ENCODE measurements at places on chromosomes 7 and 10.
A peak's percentile ranks its signal among the peaks of the same experiment; 100 is the strongest.

DNA sequence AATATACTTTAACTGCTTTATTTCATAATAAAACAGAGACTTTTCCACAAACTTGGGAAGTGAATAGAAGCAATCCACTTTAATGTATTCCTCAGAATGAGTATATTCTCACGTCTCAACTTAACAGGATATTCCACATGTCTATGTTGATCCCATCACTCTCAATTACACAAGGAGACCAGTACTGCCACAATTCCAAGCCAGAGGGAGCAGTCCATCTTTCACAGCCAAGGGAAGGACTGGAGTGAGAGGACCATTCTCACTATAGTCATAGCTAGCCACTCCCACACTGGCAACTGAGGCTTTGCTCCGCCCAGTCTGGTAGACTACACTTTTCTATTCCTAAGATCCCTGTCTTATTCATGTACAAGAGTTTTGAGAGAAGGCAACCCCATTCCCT, 553.9 kb downstream of the CNTNAP2 start:
- DNase-seq = no peak

GRCh38 chr7:16046041-16046440, 359.6 kb upstream of the MEOX2 start:
- DNase-seq = peak; percentile 18

GRCh38 chr10:21083861-21084260, 186.8 kb upstream of the NEBL start:
- DNase-seq = no peak

DNA sequence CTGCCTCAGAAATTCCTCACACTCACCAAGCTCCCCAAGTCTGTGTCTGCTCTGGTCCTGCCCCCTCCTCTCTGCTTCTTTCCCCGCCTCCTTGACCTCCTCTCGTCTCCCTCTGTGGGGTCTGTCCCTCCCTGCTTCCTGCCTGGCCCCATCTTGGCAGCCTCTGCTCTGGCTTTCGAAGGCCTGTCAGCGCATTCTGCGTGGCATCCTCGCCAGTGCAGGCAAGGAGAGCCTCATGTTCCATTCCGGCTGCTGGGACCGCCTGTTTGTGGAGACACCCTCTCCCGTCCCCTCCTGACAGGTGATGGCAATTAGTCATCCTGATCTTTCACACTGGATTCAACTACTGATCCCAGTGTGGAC, 51.7 kb upstream of the COL13A1 start:
- no peak for DNase-seq

GRCh38 chr10:101233863-101234262, 4.6 kb upstream of the LBX1 start:
- no peak for DNase-seq

- DNase-seq = no peak
These were observed 252.7 kb upstream of the HABP2 start for GRCh38 chr10:113300201-113300600.

- DNase-seq = no peak
These were observed 127.3 kb downstream of the LHPP start for GRCh38 chr10:124588736-124589490.

DNA sequence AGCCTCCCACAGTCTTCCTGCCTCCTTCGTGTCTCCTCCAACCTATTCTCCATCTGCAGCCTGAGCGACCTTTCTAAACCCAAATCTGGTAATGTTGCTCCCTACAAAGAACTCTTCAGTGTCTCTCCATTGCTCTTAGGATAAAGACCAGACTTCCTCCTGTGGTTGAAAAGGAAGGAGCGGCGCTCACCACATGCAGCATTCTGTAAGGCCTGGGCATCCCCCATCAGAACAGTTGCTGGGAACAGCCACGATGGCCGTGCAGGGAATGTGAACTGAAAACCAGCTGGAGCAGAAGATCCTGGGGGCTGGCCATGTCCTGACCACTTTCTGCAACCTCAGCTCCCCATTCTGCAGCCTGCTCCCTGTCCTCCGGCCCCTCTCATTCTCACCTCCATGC, 237.8 kb upstream of the ZMIZ1 start:
- DNase-seq = no peak

GRCh38 chr10:70254778-70255328, 21.6 kb upstream of the PPA1 start:
- DNase-seq = no peak

DNA sequence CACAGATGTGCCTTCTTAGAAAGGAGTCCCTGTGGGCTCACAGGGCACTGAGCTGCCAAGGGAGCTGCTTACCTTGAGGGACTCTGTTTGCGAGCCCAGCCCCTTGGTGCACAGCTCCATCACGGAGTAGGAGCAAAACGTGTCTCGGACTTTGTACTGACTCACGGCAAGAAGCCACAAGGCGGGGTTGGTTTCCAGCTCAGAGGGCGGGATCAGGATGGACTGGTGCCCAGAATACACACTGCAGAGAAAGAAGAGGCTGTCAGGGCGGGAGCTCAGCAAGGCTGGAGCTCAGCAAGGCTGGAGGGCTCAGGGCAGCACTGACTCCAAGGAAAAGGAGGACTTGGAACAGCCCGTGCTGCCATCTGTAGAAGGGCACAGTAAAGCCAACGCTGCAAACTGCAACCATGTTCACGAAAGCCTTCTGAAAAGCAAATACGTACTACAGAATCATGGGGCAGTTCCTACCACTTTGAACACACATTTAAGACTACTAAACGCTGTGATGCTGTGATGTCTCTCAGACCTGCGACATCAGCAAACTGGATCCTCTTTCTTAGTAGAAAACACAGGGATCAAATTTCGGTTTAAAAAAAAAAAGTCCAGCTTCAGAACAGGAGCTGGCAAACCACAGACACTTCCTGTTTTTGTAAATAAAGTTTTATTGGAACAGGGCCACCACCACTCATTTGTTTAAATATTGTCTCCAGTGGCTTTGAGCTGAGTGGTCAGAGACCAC, 194.3 kb downstream of the ZMYND11 start:
- DNase-seq = peak; percentile 90

GRCh38 chr10:97109547-97109946, 76.2 kb downstream of the SLIT1 start:
- DNase-seq = no peak

DNA sequence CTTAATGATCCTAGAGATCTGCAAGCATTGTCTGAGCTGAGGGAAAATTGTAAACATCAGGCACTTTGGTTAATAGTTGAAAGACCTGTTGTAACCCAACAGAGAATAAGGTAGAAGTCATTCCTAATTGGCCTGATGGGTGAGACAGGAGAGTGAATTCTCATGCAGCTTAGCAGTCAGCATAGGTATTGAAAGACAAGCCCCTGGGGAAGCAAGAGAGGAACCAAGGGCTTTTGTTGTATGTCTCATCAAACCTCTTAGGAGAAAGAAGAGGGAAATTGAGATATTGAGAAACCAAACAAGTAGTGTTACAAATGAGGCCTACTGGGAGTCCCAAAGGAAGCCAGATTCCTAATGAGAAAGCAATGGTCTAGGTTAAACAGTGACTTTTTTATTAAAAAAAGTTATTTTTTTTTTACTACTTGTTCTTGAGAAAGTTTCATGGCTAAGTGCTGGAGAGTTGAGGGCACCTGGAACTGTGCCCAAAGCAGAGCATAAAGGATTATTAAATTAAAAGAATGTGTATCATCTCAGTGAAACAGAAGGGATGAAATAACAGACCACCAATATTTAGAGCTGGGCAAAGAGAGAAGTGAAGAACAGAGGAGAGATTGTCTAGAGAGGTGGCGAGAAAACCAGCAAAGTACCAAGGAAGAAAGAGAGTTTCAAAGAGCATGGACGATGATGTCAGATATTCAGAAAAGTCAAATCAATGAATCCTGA, 168.9 kb downstream of the CDK14 start:
- DNase-seq = peak; percentile 15

- DNase-seq = peak; percentile 20
These were observed 126.2 kb upstream of the ETV1 start for GRCh38 chr7:14115701-14116100.

DNA sequence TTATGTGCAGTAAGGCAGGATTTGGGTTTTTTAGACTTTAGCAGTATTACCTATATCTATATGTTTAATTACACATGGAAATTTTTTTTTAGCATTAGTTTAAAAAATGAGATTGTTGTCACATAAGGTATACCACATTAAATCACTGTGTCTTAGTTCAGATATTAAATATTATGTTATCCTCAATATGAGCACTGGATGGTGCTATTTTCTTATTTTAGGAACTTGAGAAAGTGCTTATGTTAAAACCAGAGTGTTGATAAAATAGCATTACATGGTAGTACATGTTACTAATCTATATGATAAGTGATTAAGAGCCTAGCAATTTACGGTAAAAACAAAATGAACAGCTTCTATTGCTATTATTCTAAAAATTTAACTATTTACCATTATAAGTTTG, 28.8 kb downstream of the MIOS start:
- peak; percentile 16 for DNase-seq

DNA sequence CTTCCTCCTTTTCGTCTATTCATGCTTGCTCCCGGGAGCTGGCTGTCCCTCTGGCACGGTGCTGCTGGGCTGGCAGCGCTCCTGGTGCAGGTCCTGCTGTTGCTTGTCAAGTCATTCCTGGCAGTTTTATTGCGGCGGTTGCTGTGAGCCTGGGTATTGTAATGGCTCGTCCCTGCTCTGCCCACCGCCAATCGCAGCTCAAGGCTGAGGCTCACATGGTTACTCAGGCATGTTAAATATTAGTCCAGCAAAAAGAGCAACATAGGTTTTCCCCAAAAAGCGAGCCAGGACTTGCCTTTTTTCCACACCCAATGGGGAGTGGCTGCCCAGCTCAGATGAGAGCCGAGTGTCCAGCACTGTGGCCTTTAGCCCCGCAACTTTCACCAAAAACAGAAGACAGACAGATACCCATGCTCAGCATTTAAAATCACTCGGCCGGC, 492.9 kb upstream of the FOXK1 start:
- DNase-seq = peak; percentile 79

- no peak for DNase-seq
These were observed 1.2 kb downstream of the BRAF start for GRCh38 chr7:140923358-140924006.

GRCh38 chr10:47094636-47095035, 183.4 kb downstream of the PTPN20 start:
- DNase-seq = no peak

- no peak for DNase-seq
These were observed 37.6 kb downstream of the RPS24 start for GRCh38 chr10:78071140-78071856.

GRCh38 chr7:36084485-36085091, 68.5 kb upstream of the EEPD1 start:
- no peak for DNase-seq

GRCh38 chr10:7435674-7436073, 24.8 kb upstream of the SFMBT2 start:
- no peak for DNase-seq

GRCh38 chr7:121351682-121352081, 22.9 kb downstream of the WNT16 start:
- DNase-seq = no peak

DNA sequence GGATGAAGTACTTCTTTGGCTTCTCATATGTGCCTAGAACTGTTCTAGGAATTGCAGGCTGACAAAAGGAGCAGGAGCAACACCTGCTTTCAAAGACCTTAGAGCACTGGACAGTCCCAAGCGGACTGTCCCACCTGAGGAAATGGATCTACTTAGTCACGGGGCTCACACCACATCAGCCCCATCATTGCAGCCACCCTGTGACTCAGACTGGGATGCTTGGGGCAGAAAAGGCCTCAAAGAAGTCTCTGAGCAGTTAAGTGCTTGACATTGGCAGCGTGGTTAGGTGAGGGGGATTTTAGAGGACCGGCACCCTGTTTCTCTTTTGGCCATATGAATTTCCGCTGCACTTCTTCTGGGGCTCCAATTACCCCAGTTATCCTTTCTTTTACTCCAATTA, 256.6 kb downstream of the USP6NL start:
- no peak for DNase-seq

- DNase-seq = no peak
These were observed 45.7 kb downstream of the DYNC1I1 start for GRCh38 chr7:95817866-95818640.

DNA sequence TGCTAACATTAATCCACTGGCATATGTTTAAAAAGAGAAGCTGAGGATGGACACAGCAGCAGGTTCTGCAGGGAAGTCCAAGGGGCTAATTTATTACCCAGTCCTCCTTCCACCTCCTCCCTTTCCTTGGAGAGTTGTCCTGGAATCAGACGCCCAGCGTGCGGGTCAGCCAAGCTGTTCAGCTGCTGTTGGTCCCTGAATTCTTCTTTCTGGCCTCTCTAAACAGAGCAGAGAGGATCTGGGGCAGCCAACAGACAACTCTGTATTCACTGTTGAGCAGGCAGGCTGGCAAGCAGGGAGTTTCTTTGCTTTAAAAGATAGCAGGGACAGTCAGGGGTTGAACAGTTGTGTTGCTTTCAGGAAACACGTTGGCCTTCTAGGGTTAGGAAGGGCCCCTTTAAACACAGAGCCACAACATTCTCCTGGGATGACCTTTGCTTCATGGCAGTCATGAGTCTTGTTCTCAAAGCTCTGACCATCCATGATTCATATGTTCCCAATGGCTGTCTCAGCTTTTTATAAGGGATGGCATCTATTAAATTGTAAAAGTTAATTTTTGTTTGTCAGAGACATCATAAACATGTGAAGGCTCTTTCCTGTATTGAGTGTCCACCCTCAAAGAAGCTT, 217.0 kb downstream of the CREB5 start:
- peak; percentile 31 for DNase-seq

GRCh38 chr7:140010194-140010895, 52.4 kb downstream of the PARP12 start:
- DNase-seq = no peak

DNA sequence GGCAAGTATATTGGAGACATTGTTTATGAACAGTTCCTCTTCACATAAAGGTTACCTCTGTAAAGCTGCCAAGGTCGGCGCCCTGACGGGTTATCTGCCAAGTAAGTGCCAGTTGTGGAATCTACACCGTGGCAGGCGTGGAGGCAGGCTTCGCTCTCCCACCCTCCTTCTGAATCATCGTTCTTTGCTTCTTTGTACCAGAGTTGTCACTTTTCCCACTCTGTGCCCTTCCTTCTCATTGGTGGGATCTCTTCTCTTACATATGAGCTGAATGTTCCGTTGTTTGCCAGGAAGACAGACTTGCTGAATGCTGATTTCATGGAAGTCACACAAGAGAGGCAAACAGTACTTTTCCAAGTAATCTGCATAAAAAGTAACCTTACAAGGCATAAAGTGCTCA, 40.6 kb upstream of the PTPRZ1 start:
- DNase-seq = no peak

- peak; percentile 83 for DNase-seq
These were observed 4.1 kb downstream of the FHIP2A start for GRCh38 chr10:114825513-114826253.

- no peak for DNase-seq
These were observed 42.0 kb downstream of the GNA12 start for GRCh38 chr7:2802101-2802500.

DNA sequence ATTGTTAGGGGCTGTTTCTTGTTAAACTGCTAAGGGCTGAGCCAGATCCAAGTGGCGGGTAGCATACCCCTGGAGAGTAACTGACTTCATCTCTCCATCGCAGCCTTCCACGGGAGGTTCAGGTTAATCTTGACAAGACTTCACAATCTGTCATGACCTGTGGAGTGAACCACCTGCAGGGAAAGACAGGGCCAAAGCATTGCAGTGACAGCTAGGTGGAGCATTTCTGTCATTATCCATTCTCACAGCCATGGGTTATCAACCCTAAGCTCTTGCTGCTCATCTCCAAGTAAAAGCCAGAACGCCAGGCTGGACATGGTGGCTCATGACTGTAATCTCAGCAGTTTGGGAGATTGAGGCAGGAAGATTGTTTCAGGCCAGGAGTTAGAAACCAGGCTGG, 17.2 kb downstream of the ABCC2 start:
- no peak for DNase-seq
